ENCODE measurements at places on chromosomes 4 and X.

- no peak for DNase-seq
Observed at GRCh38 chr4:104596189-104596588, 101.5 kb upstream of the CXXC4 start.

DNA sequence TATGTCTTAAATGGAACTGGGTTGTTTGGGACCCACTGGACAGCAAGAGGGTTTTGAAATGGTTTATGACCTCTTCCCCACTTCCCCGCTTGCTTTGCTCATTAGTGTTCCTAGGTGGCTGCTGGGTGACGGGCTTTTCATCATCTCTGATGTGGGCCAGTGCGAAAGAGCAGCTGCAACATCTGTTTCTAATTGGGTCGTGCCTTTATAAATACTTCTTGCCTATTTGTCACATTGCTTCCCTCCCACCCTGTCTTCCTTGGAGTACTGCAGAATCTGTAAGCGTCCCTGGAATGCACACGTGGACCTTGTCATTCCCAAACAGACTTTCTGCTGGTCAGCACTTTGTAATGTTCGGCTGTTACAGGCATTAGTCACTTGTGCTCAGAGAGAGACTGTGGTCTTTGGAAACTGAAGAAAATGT is 35.2 kb downstream of the SEPTIN11 start:
- DNase-seq, result no peak

DNA sequence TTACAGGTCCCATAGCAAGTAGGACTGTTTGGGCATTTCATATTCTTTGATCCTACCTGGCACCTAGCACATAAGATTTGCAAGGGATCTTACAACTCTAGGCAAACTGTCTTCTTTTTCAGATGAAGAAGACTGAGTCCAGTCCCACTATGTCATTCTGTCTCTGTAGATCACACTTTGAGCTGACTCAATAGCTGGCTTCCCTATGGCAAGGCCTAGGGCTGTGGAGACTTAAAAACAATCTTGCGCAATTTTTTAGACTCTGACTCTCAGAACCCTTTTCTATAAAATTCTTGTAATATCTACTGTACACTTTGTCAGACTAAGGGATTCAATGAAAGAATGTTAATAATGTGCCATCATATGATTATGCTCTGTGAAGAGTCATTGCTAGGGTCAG is 26.7 kb downstream of the OTC start:
- DNase-seq, result no peak

DNA sequence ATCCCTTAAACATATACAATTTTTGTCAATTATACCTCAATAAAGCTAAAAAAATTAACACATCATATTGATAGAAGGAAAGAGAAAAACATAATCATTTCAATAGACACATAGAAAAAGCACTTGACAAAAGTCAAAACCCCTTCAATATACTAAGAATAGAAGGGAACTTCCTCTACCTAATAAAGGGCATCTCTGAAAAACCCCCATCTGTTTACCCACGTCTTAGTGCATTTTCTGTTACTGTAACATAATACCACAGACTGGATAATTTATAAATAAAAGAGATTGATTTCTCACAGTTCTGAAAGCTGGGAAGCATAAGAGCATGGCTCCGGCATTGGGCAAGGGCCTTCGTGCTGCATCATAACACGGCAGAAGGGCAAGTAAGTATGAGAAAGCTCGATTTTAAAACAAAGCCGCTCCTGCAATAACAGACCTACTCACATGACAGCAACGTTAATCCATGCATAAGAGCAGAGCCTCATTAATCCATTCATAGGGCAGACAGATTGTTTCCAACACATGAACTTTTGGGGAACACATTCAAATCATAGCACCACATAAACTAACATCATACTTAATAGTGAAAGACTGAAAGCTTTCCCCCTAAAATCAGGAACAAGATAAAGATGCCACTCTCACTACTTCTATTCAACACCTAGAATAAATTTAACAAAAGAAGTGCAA is 15.7 kb downstream of the STEEP1 start:
- DNase-seq, result peak; percentile 31

GRCh38 chr4:6153874-6154273 is 46.5 kb downstream of the JAKMIP1 start:
- DNase-seq, result no peak

GRCh38 chr4:9942921-9943600 is 78.2 kb downstream of the SLC2A9 start:
- no peak for DNase-seq

GRCh38 chr4:149838036-149838435 is 22.4 kb upstream of the IQCM start:
- DNase-seq, result no peak

DNA sequence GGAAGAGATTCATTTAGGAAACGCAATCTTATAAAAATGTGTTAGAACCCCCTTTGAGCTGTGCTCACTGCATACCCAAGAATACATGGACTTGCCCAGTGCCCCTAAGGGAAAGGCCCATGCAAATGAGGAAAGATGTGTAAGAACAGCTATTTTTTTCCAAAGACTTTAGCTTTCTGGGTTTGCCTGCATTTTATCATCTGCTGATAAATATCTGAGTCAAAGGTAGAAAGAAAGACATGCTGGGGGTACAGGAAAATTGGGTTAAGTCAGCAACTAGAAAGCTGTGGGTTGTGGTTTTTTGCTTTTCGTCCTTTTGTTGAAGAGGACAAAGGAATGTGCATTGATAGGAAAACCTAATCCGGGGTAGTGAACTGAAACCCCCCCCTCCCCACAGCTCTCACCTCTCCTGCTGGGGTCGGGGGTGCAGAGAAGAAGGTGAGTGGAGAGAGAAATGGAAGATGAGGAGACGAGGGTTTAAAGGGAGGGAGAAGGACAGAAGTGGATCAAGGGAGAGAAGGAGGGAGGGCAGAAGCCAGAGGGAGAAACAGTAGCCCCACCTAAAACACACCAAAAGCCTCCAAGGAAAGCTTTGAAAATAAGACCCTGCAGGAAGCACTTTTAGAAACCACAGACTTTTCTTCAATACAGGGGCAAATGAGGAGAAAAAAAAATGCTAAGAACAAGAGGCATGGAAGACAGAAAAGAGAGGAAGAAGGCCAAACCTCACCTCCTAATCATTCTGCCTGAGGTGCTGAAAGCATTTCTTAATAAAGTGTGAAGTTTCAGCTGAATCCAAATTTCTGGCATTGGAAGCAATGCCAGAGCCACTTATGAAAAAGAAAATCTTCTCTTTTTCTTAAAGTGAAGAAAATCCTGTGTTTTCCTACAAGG is 49.3 kb downstream of the KDR start:
- no peak for DNase-seq

DNA sequence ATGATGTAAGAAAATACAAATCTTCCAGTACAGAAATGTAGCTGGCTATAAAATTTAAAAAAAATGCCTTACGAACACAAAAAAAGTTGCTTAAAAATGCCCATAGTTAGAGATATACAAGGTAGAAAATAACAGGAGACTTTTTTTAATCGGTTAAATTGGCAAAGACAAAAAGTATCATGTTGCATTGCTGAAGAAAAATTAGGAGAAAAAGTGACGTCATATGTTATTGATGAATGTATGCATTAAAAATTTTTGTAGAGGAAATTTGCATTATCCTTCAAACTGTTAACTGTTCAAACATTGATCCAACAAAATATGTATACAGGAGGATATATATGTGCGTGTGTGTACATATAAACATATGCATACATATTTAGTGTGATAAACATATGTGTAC is 1634.4 kb upstream of the PCDH7 start:
- no peak for DNase-seq

GRCh38 chr4:141686879-141687278 is 50.5 kb downstream of the IL15 start:
- no peak for DNase-seq

- no peak for DNase-seq
Observed at GRCh38 chr4:1178300-1179088, 6.1 kb upstream of the SPON2 start.

GRCh38 chr4:90544532-90545045 is 417.4 kb downstream of the CCSER1 start:
- no peak for DNase-seq

- DNase-seq, result no peak
Observed at GRCh38 chr4:188911707-188912106, 772.5 kb downstream of the TRIML1 start.

- DNase-seq, result no peak
Observed at GRCh38 chr4:69470561-69470960, 25.1 kb downstream of the UGT2B4 start.

DNA sequence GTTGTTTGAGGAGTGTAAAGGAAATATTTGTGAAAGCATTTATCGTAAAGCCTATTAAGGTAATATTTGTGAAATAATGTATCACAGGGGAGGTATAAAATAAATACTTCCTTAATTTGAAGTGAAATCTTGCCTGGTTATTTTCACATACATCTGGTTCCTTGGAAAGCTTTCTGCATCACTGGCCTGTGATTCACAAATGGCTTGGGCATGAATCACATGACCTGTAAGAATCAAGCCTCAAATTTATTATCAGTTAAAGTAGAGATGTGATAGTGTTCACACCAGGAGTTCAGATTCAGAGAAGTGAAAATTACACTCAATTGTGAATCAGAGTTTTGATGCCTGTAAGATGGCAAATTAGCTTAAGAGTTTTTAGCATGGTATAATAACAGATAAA is 1911.4 kb downstream of the STIM2 start:
- DNase-seq, result no peak

GRCh38 chr4:99201690-99202089 is 17.4 kb downstream of the ADH6 start:
- no peak for DNase-seq

GRCh38 chr4:167290678-167291077 is 56.4 kb upstream of the SPOCK3 start:
- DNase-seq, result no peak

- DNase-seq, result no peak
Observed at GRCh38 chr4:37717576-37717975, 31.4 kb upstream of the RELL1 start.

DNA sequence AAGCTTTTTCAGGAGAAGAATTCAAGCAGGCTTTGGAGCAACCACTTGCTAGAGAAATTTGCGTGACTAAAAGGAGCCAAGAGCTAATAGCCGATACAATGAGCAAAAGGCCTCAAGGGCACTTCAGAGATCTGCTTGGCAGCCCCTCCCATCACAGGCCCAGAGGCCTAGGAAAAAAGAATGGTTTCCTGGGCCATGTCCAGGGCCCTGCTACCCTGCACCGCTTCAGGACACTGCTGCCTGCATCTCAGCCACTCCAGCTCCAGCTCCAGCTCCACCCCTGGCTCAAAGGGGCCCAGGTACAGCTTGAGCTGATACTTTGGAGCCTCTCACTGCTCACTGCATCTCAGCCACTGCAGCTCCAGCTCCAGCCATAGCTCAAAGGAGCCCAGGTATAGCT is 98.9 kb downstream of the FAM13A start:
- no peak for DNase-seq

- DNase-seq, result no peak
Observed at GRCh38 chr4:171812665-171813525, at the start of gene GALNTL6. GALNTL6 (plus strand) TSS chr4:171813404.

DNA sequence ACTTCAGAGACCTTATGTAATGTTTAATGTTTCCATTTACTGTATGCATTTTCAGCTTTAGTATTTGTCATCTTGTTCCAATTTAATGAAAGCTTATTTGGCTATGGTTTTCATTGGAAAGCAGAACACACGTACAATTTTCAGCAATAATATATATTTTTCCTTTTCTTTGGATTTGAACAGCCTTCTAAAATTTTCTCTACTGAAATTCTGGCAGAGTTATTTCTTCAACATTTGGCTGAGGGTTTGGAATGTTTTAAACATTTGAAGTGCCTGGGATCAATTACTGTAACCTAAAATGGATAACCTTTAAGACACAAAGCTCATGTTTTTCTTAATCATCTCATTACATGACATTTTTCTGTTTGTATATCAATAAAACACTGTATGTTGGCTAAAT is 156.9 kb downstream of the TENM3 start:
- no peak for DNase-seq

- no peak for DNase-seq
Observed at GRCh38 chr4:82688091-82688795, 110.4 kb downstream of the SCD5 start.

DNA sequence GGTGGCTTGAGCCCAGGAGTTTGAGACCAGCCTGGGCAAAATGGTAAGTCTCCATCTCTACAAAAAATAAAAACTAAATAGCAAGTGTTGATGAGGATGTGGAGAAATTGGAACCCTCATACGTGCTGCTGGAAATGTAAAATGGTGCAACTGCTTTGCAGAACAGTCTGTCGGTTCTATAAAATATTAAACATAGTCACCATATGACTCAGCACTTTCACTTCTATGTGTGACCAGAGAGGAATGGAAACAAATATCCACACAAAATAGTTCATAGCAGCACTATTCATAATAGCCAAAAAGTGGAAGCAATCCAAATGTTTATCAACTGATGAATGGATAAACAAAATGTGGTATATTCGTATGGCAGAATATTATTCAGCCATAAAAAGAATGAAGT is 60.8 kb upstream of the FMR1 start:
- no peak for DNase-seq

DNA sequence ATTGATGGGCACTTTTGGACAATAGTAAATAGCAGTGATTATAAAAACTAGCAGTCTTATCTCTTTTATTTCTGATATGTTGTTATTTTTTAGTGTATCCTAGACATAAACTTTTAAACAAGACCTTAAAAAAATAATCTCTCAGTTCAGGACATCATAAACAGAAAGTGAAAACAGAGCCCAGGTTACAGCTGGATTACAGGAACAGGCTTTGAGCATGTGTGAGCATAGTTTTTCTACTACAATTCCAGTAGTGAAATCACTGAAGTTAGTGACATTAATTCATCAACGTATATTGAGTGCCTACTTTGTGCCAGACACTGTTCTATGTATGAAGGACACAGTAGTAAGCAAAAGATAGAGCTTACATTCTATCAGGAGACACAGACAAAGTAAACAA is 16.9 kb downstream of the TRIM75 start:
- DNase-seq, result no peak

DNA sequence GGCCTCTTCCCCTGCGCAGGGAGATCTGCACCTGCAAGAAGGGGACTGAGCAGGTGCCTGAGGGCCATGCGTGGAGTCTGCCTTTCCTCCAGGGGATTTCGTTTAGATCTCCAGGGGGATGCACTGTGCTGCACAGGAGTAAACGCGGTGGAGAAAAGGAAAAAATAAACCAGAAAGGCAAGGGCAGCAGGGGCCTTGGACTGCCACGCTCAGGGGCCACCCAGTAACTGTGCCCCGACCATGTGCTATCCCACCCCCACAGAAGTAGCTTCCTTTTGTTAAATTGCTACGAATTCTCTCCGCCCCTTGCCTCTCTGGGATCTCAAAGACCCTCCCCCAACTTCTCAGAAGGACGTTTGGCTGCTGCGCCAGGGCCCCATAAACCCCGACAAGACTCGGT is 17.2 kb upstream of the HMX1 start:
- no peak for DNase-seq

DNA sequence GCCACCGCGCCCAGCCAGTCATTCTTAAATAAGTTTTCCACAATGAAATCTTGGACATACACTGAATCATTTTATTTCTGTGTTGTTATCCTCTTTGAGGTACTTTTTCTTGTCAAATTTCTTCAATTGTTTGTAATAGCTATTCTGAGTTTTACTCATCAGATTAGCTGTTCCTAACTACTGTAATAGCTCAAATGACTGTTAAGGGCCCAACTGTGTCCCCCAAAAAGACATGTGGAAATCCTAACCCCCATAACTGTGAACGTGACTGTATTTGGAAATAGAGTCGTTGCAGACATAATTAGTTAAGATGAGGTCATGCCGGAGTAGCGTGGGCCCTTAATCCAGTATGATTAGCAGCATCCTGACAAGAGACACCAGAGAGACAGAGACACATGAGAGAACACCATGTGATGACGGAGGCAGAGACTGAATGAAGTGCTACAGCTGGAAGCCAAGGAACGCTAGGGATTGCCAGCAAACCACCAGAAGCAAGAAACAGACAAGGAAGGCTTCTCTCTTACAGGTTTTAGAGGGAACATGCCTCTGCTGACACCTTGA is 22.9 kb downstream of the ACOT9 start:
- no peak for DNase-seq

All from GM13977 (cell line).